ENCODE measurements at places on chromosomes 11 and 22. TPM values are rescaled to one million over a fixed set of nuclear protein-coding genes. Genes with fewer than 3 reads are reported as not detected.

KRTAP5-10 gene
- total RNA-seq: not detected

MMP8 gene
- total RNA-seq: not detected

HMGXB4 gene
- 13.8 TPM for total RNA-seq

GGT5 gene
- 59.0 TPM for total RNA-seq

DDB1 gene
- 132 TPM for total RNA-seq

UBQLN3 gene
- total RNA-seq: 0.56 TPM

TUBGCP6 gene
- 88.9 TPM for total RNA-seq

RASD2 gene
- 0.13 TPM for total RNA-seq

CCDC73 gene
- total RNA-seq: not detected

DEFB131B gene
- not detected for total RNA-seq

DNA sequence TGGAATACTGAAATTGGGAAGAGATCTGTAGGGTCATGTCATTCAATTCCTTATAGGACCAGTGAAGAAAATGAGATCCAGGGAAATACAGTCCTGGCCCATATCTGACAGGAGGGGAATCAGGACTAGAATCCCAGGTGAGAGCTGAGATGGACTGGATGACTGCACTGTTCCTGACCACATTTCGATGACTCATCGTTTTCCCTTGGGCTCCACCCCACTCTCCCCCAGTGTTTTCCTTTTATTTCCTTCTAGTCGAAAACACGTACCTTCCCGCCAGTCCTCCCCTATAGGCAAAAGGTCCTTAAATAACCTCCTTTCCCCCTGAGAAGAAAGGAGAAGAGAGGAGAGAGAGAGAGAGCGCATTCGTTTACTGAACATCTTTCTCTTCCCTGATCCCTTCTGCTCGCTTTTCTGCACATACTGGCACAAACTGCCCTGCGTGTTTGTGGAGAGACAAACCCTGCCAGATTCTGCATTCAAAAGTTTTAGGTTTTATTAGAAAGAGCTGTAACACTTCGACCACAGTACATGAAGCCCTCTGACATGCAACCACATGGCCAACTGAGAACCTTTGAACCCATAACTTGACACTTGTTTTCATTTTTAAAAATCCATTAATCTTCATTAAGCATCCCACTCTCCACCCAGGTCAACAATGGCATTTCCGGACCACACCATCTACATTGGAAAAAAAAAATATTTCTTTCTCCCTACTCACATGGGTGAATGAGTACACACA lies 565.7 kb downstream of the METTL15 start:
- no peaks in the 10 kb centered on the region for H3K27me3 ChIP-seq
- H3K36me3 ChIP-seq: no peaks in the 10 kb centered on the region
- no peak overlapping the region for H3K27ac ChIP-seq
- no peaks in the 10 kb centered on the region for H3K4me1 ChIP-seq
- no peak overlapping the region for H3K4me3 ChIP-seq

DNA sequence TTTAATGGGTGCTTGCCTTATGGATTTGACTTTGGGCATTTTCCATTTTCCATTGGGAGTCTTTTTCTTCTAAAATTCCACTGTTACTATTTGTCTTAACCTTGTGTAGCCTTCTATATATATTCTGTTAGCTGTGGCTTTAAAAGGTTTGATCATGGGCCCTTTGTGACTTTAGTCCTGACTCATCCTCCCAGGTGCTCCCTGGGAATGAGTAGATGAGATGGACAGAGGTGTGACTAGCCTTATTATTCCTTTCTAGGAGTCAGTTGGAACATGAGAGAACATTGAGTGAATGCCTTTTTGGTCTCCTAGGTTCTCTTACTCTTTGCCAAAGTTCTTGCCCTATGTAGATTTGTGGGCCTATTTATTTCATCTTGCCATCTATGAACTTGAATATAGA lies 39.0 kb downstream of the DDX10 start:
- no peaks in the 10 kb centered on the region for H3K27me3 ChIP-seq
- no peak for DNase-seq
- no peaks in the 10 kb centered on the region for H3K4me1 ChIP-seq
- no peak overlapping the region for H3K4me3 ChIP-seq

DNA sequence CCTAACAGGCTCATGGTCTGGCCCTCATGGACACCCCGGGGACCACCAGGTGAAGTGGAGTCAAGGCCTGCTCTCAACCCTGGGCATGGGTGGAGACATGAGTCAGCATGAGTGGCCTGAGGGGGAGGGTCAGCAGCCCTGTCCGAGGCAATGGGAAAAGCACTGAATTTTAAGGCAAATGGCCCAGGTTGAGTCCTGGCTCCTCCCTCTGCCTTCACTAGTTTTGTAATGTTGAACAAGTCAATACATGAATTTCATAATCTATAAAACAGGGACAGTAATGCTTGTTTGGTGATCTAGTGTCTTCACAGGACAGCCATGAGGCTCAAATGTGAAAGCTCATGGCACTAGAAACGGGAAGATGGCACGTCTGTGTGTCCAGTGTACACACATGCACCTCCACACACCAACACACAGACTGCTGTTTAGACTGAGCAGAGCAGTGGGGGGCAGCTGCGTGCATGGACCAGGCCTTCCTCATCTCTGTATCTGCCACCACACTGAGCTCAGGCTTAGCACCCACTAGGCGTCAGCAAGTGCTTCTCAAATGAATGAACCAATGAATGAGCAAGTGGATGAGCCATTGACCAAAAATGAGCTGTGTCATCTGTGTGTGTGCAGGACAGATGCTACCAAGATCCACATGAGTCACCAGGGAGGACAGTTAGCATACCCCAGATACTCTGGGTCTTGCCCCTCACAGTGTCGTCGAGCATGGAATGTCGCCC lies 63.4 kb downstream of the NRXN2 start:
- no peaks in the 10 kb centered on the region for H3K36me3 ChIP-seq
- H3K27ac ChIP-seq: no peak overlapping the region
- DNase-seq: no peak
- no peaks in the 10 kb centered on the region for H3K4me1 ChIP-seq
- H3K27me3 ChIP-seq: no peaks in the 10 kb centered on the region

GRCh38 chr11:128467041-128467440 lies 120.3 kb downstream of the ETS1 start:
- no peak for DNase-seq
- peak overlapping the region; percentile 67 for H3K27ac ChIP-seq
- H3K27me3 ChIP-seq: no peaks in the 10 kb centered on the region
- peaks cover 13% of the 10 kb centered on the region for H3K4me1 ChIP-seq
- no peak overlapping the region for H3K4me3 ChIP-seq

GRCh38 chr11:69649576-69649900 lies 8.6 kb downstream of the CCND1 start:
- no peak overlapping the region for H3K27ac ChIP-seq
- H3K36me3 ChIP-seq: peaks cover 48% of the 10 kb centered on the region
- no peaks in the 10 kb centered on the region for H3K27me3 ChIP-seq
- no peak for DNase-seq
- H3K4me1 ChIP-seq: peaks cover 5% of the 10 kb centered on the region
- no peak overlapping the region for H3K4me3 ChIP-seq

GRCh38 chr11:72543849-72544542 lies 109.7 kb upstream of the CLPB start:
- H3K4me3 ChIP-seq: no peak overlapping the region

DNA sequence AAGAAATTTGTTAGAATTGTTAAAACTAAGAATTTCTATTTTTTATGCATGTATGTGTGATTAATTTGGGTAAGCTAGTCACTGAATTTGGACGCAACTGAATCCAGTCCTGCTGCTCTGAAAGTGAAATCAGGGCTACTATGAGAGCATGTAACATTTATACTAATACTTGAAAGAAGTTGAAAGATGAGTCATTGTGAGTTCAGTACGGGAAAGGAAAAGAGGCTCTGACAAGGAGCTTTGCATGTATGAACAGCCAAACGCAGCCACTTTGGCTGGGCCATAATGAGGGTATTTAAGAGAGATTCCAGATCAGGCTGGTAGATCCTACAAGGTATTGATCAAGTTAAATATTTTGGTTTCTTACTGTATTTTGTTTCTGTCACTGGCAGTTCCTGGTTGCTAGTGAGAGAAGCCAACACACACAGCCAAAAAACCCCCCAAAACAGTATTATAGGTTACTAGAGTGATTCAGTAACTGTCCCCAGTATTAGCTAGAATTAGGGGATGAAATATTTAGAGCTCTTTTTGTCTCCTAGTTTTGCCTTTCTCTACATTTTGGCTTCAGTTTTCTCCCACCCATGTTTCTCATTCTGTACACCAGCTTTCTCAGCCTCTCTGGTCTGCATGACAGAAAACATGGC lies 14.1 kb downstream of the AASDHPPT start:
- no peaks in the 10 kb centered on the region for H3K27me3 ChIP-seq
- no peak overlapping the region for H3K4me3 ChIP-seq

GRCh38 chr11:44876906-44877305 lies 73.8 kb downstream of the TP53I11 start:
- DNase-seq: no peak
- H3K4me1 ChIP-seq: peaks cover 27% of the 10 kb centered on the region
- no peak overlapping the region for H3K27ac ChIP-seq
